ENCODE measurements at places on chromosomes 3 and 15.

DNA sequence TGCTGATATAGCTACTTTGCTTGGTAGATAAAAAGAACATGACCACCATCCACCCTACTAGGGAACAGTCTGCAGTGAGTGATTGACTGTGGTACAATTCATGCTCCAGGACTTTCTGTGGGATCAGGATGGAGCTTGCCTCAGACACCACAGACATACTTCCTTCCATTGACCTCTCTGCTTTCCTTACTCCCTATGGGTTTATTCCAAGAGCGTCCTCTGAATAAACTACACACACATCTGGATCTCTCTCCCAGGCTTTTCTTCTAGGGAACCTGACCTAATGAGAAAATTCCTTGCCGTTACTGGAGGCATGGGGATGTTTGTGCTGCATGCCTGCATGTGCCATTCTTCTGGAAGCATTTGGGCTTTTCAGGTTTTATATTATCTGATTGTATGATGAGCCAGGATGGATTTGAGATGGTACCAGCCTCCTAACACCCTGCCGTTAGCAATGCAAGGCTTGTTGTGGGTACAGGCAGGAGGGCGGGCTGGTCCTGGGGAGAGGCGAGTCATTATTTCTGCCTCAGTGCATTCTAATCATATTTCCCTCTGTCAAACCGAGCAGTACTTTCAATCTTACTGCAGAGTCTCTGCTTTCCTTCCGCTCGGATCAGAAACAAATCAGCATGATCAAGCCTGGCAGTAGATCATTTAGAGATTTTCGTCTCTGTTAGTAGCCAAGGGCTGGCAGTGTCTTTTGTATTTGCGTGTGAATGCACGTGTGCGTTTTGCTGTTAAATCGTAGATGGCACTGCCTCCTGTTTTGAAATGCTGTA lies 279.2 kb downstream of the PDCD6IP start:
- DNase-seq, result no peak

DNA sequence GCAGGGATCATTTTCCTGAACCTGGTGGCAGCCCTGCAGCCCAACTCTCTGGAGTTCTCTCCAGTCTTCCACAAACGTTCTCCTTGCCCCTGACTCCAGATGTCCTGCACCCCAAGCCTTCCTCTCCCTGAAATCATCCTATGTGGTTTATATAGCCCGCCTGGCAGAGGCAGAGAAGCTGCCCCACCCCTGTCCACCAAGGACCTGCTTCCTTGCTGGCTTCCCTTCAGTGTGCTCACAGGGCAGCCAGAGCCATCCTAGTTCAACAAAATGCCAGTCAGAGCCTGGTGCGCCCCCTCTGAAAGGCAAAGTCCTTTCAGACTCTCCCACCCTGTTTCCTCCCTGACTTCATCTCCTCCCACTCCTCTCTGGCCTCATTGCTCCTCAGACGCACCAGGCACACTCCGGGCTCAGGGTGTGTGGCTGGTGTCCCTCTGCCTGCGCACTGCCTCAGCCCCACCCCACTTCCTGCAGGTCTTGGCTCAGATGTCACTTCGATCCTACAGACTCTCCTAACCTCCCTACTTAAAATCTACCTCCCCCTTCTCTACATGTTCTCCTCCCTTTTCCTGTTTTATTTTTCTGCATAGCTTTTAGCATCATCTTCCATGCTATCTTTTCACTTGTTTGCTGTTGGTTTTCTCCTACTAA lies 5.9 kb downstream of the KBTBD13 start:
- DNase-seq, result no peak

DNA sequence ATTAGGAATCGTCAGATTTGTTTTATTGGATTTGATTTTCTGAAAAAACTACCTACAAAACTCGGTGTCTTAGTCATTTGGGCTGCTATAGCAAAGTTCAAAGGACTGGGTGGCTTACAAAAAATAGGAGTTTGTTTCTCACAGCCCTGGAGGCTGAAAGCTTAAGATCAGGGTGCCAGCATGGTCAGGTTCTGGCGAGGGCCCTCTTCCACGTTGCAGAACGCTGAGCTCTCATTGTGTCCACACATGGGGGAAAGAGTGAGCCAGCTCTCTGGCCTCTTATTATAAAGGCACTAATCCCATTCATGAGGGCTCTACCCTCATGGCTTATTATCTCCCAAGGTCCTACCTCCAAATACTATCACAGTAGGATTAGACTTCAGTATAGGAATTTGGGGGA lies 40.6 kb upstream of the MRPS22 start:
- DNase-seq, result no peak

GRCh38 chr3:66555214-66555844 lies 54.5 kb upstream of the LRIG1 start:
- DNase-seq, result no peak

DNA sequence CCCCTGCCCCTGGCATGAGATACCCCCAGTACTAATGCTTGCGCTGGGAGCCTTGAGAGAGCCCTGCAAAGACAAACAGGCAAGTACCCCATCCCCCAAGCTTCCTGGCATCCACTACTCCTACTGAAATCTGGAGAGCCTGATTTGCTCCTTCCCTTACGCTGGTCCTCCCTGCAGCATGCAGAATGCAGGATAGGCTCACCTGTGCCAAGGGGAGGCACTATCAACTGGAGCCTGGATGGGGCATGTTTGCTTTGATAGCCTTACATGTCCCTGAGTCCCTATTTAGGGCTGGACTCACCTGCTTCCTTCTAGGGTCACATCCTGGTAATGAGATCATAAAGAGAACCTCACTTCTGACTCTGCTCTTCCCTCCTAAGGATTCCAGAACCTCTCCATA lies 42.9 kb downstream of the RAB11A start:
- DNase-seq, result no peak

DNA sequence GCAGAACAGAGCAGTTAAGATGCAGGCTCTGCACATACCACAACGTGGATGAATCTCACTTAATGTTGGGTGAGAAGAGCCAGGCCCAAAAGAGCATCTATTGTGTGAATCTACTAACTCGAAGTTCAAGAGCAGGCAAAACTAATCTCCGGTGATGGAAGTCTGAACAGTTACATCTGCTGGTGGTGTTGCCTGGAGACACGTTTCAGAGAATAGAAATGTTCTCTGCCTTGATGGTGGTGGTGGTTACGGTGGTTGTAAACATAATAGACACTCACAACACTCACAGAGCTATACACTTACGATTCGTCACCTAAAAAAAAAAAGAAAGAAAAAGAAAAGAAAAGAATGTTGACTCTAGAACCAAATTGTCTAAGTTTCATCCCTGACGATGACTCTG lies 86.8 kb downstream of the LIPC start:
- DNase-seq, result no peak

DNA sequence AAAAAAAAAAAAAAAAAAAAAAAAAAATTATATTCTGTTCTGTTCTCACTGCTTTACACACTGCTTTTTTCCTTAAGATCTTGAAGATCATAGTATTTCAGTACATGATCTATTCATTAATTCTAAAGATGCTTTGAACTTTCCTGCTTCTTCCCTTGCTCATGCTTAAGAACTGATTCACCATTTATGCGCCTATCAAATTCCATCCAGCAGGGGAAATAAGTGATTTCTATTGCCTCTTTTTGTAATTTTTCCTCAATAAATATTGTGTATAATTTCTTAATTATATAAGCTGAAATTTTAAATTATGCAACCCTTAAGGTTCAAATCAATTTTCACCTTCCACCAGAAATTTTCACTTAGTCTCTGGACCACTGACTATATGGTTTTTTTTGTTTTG lies 10.6 kb downstream of the DENND6A start:
- DNase-seq, result no peak

- DNase-seq, result no peak
Measured at GRCh38 chr3:133874761-133875438, 20.8 kb downstream of the RAB6B start.

GRCh38 chr15:70856884-70857561 lies 3.1 kb upstream of the LARP6 start:
- no peak for DNase-seq

DNA sequence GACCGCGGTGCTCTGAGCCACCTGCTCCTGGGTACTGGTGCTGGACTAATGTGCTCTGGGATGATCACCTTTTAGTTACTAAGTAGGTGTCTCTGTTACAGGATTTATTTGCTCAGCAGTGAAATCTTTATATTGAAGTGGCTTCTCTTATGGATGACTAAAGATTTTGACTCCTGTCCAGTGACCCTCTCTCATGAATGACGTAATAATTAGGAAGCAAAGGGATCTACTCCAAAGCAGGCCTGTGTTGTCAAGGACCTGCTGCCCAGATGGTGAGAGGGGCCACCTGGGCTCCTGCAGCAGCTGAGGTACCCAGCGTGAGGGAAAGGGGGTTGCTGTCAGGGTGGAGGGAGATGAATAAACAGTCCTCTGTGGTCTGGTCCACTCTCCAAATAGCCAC lies 263.6 kb downstream of the GABRG3 start:
- DNase-seq, result no peak

All from stimulated activated CD8-positive, alpha-beta memory T cell treated with anti-CD3 and anti-CD28 coated beads, Interleukin-4, amount 100 ng/mL, for 4 hours (primary cell).